ENCODE measurements at places on chromosomes 16 and 17.

GRCh38 chr16:31043352-31043751, 10.0 kb downstream of the STX4 start:
- no peak for DNase-seq

DNA sequence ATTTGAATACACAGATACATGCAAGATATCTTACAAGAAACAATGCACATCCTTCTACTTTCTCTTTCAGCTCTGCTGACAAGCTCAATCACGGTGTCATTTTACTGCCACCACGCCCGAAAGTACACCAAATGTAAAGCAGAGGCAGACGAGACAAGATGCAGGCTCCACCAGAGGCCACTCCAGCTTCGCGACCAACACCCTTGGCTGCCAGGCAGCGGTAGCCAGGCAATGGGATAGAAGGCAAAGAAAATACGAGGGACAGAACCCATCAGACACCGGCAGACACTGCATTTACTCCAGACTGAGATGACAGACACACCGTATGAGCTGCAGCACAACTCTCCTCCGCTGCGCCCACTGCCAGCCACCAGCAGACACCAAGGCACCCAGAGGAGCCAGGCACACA, 41.0 kb downstream of the USP22 start:
- no peak for DNase-seq

- DNase-seq: no peak
Measured at GRCh38 chr17:37770631-37771518, 26.0 kb upstream of the HNF1B start.

GRCh38 chr17:45357364-45357997, 40.7 kb upstream of the MAP3K14 start:
- no peak for DNase-seq

DNA sequence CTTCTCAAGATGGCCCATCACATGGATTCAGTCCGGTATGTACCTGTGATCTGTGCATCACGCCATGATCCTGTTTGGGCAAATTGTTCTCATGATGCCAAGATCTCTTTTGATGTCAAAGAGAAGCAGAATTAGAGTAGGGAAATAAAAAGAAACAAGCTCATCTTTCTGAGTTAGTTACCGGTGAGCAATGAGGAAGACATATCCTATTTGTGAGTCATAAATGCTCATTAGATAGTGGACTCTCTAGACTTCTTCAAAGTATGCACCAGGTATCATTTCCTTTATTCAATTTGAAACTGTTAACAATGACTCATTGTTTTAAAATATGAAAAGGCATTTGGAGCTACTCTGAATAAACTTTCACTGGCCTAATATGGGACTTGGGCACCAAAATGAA, 8.0 kb upstream of the KRTAP4-12 start:
- DNase-seq: no peak

DNA sequence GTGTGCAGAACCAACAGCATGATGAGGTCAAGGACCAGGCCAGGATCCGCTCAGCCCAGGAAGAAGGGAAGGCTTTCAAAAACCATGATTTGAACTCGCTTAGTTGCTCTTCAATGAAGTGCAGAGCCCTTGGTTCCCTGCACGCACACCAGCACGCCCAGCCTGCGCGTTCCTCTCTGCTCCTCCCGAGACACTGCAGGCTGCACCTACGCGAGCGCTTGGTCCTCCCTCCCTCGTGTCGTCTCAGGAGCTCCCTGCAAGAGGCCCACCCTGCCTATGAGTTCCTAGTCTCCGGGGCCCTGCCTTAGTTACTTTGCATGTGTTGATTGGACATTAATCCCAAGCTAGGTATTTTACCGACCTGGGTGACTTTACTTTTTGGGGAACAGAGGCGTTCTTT, 132.9 kb upstream of the TNRC6C start:
- DNase-seq: no peak

Data from GF-D8 (cell line).